Activated CD4-positive, alpha-beta T cell treated with anti-CD3 and anti-CD28 coated beads, Interleukin-2, amount 50 U/mL, for 24 hours (primary cell): ENCODE measurements at places on chromosomes 5 and 9.

DNA sequence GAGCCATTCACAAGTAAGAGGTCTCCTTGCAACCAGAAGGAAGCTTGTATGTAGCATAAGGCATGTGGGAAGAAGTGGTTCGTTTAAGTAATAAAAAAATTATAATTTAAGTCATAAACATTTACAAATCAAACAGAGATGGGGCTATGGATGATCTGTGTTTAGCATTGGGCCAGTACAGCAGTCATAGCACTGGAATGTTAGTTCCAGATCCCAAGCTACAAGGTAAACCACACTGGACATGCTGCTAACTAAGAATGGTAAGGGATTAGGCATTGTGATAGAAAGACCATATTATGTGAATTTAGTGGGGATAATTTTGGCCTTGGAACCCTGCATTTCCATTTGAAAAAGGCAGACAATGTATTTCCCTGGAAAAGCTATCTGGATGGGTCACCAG lies 170.4 kb upstream of the KCNN2 start:
- no peak for DNase-seq

DNA sequence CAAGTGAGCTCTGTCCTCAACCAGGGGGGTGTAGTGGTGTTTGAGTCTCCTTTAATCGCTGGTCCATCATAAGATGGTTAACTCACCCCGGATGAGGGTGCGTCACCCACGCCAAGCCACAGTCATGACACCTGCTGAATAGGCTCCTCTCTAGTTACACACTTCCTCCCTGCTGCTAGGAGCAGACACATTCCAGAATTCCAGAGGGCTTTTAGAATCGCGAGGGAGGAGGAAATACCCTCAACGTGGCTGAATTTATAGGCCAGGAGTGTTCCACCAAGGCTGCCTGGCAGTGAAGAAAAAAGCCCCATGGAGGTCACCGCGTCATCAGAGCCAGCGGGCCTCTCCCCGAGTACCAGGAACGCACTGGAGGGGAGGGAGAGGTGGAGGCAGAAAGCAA lies 5.1 kb downstream of the GLRX start:
- DNase-seq: no peak

DNA sequence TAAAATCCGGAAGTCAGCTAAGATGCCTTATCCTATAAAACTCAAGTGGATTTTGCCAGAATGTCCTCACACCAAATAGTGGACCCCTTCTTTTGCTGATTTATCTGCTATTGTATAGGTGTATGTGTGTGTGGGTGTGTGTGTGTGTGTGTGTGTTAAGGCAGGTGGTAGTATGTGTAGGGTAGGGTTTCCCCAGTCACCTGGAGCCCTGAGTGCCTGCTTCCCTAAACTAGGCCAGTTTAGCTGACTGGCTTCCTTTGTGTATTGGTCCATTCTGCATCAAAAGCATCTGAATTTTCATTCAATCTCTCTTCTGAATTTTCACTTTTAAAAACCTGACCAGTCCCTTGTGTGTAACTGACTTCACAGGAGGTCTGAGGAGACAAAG lies 42.2 kb upstream of the LCP2 start:
- no peak for DNase-seq

GRCh38 chr9:95074632-95075031 lies 242.9 kb downstream of the FANCC start:
- DNase-seq: no peak

DNA sequence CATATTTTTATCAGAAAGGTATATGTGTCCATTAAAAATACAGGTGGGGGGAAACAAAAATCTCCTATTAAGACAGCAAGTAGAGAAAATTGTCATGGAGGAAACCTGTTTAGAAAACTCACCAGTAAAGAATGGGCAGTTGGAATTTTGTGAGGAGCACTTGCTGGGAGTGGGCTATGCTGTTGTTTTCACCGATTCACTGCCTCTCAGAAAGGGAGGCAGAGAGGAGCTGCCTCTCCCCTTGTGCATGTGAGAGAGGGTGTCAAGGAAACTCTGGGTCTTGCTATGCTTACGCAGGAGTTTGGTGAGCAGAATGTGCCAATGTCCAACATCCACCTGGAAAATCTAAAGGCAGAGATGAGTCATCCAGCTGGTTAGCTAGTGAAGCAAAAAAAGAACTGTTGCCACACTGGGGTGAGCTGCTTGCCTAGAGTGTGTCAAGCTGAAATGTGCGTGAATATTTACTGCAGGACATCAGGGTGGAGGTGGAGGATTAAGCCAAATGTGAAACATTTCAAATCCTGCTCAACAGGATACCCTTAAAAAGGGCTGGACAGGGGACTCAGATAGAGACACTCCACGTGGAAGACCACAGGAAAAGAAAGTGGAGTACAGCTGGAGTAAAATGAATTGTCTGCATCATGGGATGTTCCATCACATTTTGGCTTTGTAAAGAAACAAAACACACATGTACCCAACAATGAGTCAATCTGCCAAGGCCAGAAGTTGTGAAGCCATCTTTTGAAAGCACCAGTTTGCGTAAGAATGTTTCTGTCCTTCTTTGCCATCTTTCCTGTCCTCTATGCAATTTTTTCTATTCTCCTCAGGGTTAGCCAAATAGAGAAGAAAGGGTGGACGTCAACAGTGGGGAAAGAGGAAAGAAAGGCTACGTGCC lies 449.7 kb upstream of the MPDZ start:
- DNase-seq: no peak

DNA sequence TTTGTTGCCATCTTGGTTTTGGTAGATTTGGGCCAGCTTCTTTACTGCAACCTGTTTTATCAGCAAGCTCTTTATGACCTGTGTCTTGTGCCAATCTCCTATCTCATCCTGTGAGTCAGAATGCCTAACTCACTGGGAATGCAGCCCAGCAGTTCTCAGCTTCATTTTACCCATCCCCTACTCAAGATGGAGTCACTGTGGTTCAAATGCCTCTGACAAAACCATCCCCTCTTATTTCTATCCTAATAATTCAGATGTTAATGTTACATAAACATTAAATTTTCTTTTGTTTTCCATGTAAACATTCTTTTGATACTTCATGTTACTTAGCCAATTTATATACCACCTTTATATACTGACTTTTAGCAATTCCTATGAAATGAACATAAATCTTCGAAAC lies 746.3 kb downstream of the CDH18 start:
- no peak for DNase-seq

DNA sequence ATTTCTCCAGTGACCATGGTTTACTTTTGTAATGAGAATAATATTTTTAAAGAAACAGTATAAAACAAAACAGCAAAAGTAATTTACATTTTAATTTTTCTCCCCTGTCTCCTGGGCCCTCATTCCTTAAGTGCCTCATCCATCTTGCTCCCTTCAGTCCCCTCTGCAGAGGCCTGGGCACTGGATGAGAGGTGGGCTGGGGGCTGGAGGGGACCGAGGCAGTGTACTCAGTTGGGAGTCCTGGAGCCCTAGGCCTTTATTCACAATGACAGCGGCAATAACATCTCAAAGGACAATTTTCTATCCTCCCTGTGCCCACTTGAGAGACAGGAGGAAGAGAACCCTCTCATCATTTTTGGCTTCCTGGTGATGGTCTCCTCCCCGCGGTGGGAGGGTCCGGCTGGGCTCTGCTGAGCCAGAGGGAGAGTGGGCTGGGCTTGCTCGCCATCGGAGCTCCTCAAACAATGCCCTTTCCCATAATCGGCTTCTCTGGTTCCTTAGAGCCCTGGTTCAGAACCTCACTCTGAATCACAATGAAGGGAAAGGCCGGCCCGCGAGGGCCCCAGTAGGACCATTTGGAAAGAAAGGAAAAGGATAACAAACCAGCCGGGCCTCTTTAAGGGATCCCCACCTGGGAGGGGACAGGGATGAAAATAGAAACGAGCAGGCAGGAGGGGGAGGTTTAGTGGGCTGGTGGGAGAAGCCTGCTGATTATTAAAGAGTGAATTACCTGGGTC lies 9.7 kb upstream of the SMIM32 start:
- no peak for DNase-seq
